ENCODE measurements at places on chromosomes 4 and X.
A peak's percentile ranks its signal among the peaks of the same experiment; 100 is the strongest.

DNA sequence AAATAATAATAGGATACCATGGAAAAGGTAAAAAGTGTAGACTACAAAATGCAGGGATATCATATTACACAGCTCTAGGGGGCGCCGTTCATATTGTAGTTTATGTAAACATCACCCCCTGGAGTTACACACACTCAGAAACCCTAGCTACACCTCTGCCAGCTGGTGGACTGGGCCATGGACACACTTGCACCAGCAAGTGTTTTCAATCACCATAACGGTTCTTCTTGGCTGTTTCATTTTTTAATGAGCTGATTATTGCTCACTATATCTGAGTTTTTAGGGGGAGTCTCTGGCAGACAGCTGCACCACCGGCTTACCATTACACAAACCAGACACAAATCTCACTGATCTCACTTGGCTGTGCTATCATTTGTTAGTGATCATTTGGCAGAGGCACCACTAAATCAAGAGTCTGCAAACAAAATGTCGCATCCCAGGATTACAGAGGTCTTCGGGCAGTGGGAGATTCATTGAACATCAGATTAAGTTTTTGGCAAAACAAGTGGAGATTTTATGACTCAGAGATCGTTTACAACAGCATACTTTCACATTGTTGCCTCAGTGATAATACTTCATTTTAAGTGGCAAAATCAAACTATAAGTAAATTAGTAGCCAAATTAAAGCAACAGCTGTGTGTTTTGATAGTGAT lies 185.7 kb downstream of the UNC5C start:
- no peak for DNase-seq

GRCh38 chr4:82790060-82790660 lies 8.4 kb downstream of the SCD5 start:
- DNase-seq: no peak

DNA sequence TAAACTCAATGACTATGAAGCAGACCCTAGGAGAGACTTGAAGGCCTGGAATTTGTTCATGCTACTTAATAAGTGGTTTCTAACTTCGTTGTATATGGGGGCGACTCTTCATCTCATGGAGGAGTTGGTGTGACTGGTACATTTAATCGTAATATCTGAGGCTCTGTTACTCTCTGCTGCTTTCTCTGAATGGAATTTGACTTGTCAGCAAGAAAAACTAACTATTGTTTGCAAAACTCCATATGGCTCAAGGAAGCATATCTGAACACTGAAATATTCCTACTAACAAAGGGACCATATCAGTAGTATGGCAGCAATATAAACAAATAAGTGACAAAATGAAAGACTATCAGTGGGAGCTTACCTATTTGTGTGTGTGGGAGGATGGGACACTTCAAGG lies 132.0 kb upstream of the RPS6KA6 start:
- no peak for DNase-seq

- no peak for DNase-seq
Observed at GRCh38 chr4:94831607-94832006, 73.9 kb downstream of the BMPR1B start.

GRCh38 chrX:147533426-147533825 lies 378.3 kb upstream of the FMR1 start:
- DNase-seq: no peak

DNA sequence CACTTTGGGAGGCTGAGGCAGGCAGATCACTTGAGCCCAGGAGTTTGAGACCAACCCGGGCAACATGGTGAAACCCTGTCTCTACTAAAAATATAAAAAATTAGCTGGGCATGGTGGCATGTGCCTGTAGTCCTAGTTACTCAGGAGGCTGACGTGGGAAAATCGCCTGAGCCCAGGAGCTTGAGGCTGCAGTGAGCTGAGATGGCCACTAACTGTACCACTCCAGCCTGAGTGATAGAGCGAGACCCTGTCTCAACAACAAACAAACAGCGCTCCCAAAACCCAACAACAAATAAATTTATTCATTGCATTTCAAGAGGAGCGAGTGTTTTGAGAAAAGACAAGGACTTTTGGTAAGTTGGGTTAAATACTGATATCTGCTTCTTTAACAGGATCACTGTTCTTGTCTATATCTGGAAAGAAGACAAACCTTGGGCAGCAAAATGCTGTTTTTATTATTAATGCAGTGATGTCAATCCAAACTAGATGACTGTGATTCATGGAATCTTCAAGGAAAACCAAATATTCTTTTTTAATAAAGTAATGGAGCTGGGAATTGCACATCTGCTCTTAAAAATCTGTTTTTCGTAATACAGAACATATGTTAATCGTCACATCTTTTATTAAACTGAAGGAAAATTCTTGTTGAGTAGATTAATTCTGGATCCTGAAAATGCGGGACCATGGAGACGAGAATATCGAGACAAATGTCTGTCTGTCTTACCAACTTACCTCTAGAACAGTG lies 90.8 kb upstream of the LIMCH1 start:
- no peak for DNase-seq

DNA sequence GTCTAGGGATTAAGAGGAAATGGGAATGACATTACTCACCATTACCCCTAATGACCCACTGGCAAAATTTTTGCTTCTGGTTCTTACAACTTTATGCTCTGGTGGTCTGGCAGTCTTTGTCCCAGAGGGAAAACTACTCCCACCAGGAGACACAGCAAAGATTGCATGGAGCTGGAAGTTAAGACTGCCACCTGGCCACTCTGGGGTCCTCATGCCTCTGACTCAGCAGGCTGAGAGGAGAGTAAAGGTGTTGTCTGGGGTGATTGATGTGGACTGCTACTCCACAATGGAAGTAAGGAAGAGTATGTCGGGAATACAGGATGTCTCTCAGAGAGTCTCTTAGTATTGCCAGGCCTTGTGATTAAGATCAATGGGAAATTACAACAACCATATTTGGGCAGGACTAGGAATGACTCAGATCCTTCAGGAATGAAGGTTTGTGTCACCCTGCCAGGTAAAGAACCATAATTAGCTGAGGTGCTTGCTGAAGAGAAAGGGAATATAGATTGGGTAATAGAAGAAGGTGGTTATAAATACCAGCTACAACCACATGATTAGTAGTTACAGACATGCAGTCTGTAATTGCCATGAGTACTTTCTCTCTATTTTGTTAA lies 215.5 kb downstream of the GPAT3 start:
- no peak for DNase-seq

- no peak for DNase-seq
Observed at GRCh38 chrX:8657883-8658282, 74.1 kb downstream of the ANOS1 start.

GRCh38 chr4:83783215-83783614 lies 247.3 kb downstream of the GPAT3 start:
- DNase-seq: no peak

GRCh38 chr4:168163106-168163505 lies 70.8 kb downstream of the ANXA10 start:
- DNase-seq: no peak

- DNase-seq: no peak
Observed at GRCh38 chr4:39614487-39615162, 24.0 kb downstream of the SMIM14 start.

DNA sequence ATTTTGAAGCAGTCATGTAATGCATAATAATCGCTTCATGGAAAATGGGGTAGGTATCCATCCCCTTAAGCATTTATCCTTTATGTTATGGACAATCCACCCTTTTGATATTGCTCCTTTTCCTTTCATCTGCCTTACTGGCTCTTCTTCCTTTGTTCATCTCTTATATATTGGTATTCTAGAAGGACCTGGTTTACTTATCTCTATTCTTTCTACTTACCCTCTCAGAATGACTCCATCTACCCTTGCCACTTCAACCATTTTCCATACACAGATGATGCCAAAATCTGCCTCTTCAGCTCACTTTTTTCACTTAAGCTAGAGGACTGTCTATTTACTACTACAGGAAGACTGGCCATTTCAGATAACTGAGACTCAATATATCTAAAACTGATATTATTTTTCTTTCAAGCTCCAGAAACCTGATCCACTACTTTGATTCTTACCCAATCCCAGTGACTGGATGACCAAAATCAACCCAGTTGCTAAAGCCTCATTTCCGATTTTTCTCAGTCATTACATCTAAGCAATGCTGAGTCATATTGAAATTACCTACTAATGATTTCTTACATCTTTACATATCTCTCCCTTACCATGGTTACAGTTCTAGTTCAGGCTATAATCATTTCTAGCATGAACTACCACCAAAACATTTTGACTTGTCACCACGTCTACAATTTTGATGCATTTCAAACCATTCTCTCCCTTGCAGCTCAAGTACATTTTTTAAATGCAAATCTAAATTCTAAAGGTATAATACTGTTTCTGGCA lies 93.7 kb downstream of the FAAH2 start:
- DNase-seq: no peak

DNA sequence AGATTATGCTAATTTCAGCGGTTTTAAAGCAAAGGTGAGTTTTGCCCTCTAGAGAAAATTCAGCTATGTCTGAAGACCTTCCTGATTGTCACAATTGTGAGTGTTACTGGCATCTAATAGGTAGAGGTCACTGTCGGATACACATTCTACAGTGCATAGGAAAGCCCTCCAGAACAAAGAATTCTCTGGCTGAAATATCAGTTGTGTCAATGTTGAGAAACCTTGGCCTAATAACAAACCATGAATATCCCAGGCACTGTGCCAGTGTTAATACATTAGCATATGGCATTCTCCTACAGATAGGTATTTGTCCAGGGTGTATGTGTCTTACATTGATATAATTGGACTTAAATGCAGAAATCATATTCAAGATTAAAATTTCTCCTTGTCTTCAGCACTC lies 294.3 kb downstream of the FSTL5 start:
- DNase-seq: no peak

GRCh38 chr4:169253113-169253671 lies 17.6 kb downstream of the SH3RF1 start:
- DNase-seq: no peak

GRCh38 chrX:17737986-17738713 lies 857 bp downstream of the SCML1 start:
- peak; percentile 74 for DNase-seq

DNA sequence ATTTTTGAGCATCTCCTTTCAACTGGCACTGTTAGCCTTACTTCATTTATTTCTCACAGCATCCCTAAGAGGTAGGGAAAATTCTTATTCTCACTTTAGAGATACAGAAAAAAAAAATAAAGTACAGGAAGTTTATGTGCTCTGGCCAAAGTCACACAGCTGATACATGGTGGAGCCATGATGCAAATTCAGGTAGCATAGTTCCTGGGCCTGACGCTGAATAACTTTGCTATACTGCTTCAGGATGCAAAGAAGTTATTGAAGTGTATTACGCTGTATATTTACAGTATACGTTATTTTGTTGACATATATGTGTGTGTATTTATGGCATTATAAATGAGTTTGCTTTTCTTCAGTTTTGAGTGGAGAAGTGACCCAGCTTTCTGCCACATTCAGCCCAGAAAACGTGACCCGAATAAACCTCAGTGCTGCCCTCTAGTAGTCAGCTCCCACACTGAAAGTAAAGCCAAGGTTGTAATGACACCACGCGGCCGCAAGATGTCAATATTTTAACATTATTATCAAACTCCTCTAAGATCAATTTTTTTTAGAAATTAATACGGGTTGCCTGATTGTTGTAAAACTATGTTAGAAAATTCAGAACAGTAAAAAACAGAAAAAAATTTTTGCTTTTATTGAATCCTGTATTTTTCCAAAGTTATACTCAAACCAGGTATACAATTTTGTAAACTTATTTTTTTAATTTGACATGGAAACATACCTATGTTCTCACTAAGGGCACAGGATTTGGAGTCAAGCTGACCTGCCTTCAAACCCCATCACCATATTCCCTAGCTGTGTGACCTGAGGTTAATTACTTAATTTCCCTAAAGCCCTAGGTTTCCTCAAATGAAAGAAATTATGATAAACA lies 3.8 kb upstream of the GUCY2F start:
- peak; percentile 70 for DNase-seq

DNA sequence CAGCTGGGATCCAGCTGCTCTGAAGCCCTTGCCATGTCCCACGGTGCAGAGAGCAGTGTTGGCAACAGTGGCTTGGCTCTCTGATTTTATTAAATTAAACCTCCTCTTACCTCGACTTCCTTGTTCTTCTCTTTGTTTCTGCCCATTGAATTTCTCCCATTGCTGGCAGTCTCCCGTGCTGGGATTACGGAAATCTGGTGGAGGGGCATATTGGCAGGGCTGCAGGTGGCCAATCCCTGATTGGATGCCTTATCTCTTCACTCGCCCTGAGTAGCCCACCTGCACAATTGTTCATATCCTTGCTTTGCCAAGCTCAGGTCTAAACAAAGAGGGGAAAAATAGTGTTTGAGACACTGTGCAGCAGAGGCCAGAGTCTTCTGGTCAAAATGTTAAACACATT lies 493.9 kb downstream of the TMA16 start:
- no peak for DNase-seq

GRCh38 chr4:140020457-140021361 lies 133.3 kb downstream of the MAML3 start:
- DNase-seq: no peak

- no peak for DNase-seq
Observed at GRCh38 chrX:32524385-32524784, 687.0 kb downstream of the DMD start.

DNA sequence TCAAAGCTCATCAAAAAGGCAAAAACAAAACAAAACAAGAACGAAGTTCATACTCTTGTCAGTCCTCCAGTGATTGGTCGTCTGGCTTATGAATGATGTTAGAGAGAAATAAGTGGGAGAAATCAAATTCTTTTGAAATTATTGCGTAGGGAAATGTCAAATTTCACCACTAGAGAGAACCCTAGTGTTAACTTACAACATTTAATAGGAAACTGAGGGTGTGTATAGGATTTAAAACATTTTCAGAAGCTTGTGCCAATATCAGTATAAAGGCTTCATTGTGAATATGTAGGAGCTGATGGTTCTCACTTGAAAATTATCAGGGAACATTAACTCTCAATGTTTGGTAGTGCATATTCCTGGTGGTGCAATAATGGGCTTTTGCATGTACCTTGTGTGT lies 17.4 kb downstream of the ADH6 start:
- no peak for DNase-seq

DNA sequence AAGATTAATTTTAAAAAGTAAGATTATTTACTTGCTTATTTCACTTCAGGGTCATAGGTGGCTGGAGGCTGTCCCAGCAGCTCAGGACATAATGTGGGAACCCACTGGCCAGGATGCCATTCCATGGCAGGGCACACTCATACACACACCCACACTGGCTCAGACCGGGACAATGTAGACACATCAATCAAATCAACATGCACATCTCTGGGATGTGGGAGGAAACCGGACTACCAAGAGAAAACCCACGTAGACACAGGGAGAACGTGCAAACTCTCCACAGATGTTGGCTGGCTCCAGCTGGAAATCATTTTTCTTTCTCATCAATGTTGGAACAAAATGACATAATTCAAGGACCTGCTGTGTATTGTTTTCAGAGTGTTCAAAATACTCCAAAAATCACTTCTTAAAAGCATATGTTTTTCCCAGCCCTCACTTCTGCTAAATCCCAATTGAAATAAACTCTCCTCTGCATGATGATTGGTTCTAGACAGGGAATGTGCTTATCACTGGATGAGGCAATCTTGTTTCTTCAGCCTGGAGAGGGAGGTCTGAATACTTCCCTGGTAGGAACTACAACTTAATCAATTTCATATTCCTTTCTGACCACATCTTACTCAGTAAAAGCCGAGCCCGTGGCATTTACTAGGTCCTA lies 18.6 kb upstream of the CPE start:
- DNase-seq: no peak
